ENCODE measurements at places on chromosomes 2 and 18. TPM values are rescaled to one million over a fixed set of nuclear protein-coding genes. Genes with fewer than 3 reads are reported as not detected.
A peak's percentile ranks its signal among the peaks of the same experiment; 100 is the strongest.

DNA sequence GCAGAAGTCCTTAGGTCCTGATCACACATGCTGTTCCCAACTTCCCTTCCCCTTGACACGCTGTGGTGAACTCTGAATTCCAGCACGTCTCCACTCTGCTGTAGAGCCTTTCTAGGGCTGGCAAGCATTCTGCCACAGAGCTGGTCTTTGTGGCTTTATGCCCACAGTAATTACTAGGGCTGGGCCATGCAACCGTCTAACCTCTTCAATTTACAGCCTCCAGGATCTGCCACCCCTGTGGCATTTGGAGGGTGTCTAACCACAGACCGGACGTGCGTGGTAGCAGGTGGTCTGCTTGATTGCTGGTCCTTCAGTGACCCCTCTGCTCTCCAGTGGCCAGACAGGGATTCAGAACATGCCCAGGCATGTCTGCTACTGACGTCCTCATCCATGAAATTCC, 43.1 kb upstream of the TGFA start:
- DNase-seq = no peak

- no peak for DNase-seq
Observed at GRCh38 chr2:98935777-98936352, at the start of gene CRACDL. CRACDL (minus strand) TSS chr2:98936225; CDS start chr2:98846800, 89,425 bp downstream.

DNA sequence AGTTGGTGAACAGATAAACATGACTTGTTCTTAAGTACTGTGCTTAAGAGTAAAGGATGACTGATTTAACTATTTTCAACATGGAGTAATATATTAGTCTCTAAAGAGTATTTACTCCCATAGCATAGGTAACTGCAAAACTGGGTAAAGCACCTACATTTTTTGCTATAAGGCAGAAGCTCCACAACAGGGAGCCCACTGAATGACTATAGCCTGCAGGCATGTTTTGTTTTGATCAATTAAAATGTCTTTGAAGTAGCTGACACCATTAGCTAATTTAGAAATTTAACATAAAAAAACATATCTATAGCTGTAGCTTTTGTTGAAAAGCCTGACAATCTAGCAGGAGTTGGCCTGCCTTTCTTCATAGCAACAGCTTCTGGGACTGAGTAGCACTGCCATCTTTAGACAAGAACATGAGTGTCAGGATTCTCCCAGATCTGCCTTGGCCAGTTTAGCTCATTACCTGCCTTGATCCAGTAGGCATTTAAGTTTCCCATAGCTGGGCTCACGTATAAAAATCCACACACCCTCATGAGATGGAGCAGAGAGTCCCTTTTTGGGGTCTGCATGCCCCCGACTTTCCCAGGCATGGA, 1935.1 kb upstream of the PIK3C3 start:
- DNase-seq = no peak

DNA sequence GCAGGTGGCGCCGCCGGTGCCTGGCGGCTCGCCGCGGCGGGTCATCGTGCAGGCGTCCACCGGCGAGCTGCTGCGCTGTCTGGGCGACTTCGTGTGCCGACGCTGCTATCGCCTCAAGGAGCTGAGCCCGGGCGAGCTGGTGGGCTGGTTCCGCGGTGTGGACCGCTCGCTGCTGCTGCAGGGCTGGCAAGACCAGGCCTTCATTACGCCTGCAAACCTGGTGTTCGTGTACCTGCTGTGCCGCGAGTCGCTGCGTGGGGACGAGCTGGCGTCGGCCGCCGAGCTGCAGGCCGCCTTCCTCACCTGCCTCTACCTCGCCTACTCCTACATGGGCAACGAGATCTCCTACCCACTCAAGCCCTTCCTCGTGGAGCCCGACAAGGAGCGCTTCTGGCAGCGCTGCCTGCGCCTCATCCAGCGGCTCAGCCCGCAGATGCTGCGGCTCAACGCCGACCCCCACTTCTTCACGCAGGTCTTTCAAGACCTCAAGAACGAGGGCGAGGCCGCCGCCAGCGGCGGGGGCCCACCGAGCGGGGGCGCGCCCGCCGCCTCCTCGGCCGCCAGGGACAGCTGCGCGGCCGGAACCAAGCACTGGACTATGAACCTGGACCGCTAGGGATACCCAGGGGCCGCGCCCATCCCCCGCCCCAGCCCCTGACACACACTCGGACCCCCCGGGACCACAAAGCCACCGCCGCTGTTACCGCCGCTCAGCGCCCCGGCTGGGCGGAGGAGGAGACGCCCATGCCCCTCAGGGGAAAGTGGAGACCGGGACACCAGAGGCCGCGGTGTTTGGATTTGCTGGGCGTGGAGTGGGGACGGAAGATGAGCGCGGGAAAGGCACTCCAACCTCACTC, 1.1 kb downstream of the CDK5R2 start:
- DNase-seq = peak; percentile 30

DNA sequence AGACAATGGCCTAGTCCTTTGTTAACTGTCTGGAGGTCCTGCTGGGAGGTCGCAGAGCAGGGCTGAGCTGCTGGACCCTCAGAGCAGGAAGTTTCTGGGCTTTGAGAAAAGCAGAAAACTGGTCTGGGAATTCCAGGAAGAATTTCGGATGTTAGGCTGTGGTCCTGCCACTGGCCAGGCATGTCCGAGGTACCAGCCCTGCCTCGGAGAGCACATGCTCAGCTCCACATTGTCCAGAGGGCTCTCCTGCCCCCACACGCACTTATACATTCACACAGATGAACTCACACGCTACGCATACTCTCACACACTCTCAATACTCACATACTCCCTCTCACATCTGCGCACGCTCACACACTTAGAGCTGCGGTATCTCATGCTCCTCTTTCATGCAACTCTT, 146.1 kb downstream of the NCK2 start:
- DNase-seq = no peak

ARHGEF4 gene
- total RNA-seq = 1.3 TPM

RSAD2 gene
- 1.6 TPM for total RNA-seq

FOXI3 gene
- total RNA-seq = not detected

AGXT gene
- total RNA-seq = 1,805 TPM

DNA sequence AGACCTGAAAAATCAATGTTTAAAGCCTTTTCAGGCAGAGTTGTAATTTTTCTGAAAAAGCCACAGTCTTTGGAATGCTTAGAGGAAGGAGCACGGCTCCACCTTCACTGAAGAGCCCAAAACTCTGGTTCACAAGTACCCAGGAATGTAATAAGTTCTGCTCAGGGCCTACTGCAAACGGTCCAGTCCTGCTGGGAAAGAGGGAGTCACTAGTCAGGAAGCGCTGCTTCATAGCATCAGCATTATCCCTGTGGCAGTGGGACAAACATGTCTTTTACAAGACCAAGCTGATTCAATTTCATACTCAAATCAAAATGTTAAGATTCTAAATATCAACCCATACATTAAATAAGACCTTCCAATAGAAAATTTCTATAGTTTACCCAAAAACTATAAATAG, 152.9 kb upstream of the PGAP1 start:
- DNase-seq = no peak

DNA sequence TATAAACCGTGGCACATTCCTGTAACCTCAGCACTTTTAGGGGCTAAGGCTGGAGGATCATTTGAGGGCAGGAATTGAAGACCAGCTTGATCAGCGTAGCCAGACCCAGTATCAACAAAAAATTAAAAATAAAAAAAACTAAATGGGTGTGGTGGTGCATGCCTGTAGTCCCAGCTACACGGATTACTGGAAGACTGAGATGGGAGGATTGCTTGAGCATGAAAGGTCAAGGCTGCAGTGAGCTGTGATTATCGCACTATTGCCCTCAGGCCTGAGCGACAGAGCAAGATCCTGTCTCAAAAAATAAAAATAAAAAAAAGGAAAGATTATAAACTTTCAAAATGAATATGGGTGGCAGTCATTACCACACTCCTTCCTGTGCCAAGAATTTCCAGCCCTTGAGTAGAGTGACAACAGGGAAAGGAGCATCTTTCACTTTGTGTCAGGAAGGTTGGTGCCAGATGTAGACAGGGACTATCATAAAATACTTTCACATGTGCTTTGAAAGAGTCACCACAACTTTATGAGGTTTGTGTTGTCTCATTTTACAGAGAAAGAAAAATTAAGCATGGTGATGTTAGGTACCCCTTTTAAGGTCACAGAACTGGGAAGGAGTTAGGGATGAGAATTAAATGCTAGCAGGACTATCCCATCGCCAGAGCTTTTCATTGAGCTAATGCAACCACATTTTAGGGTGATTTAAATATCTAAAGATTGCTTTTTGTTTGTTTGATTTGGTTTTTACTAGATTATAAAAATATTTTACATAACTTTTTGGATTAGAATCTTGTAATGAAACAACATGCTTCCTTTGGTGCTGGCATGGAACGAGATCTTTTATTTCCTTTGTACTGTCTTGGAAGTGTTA, 1617.4 kb upstream of the ACVR2A start:
- DNase-seq = no peak

PAX8 gene
- 0.65 TPM for total RNA-seq

DNA sequence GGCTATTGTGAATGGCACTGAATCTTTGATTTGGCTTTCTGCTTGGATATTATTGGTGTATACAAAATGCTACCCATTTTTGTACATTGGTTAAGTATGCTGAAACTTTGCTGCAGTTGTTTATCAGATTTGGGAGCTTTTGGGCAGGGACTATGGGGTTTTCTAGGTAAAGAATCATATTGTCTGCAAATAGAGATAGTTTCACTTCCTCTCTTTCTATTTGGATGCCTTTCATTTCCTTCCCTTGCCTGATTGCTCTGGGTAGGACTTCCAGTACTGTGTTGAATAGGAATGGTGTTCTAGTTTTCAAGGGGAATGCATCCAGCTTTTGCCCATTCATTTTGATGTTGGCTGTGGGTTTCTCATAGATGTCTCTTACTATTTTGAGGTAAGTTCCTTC, 489.1 kb upstream of the LRATD1 start:
- DNase-seq = no peak

SIGLEC15 gene
- 0.20 TPM for total RNA-seq

GRCh38 chr18:49111191-49111988, 160.6 kb upstream of the SMAD7 start:
- DNase-seq = no peak

ALLC gene
- 0.20 TPM for total RNA-seq

DNA sequence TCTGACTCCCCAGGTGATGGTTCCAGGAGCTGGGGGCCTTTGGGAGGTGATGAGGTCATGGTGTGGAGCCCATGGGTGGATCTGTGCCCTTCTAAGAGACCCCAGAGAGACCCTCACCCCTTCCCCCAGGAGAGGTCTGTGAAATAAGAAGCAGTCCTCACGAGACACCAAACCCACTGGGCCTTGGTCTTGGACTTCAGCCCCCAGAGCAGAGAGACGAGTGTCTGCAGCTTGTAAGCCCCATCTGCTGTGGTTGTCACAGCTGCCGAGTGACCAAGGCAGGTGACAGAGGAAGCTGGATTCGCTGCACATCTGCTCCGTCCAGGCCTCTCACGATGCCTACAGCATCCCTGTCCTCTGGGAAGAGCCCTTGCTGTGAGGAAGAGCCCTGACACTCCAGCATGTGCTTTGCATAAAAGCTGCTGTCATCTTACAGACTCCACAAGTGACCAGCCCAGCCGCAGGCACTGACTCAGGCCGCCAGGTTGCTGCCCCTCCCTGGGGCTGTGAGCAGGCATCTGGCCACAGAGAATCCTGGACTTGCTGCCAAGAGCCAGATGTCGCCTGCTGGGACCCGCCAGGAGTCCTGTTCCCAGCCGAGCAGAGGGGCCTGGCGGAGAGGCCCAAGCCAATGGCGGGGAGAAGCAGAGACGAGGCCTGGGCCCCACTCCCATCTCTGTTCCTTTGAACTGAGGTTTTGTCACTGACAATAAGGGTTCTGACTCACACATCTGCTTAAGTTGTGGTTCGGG, 150.8 kb downstream of the PXDN start:
- DNase-seq = no peak

GRCh38 chr2:157414050-157414449, 29.8 kb downstream of the CYTIP start:
- DNase-seq = no peak

DNA sequence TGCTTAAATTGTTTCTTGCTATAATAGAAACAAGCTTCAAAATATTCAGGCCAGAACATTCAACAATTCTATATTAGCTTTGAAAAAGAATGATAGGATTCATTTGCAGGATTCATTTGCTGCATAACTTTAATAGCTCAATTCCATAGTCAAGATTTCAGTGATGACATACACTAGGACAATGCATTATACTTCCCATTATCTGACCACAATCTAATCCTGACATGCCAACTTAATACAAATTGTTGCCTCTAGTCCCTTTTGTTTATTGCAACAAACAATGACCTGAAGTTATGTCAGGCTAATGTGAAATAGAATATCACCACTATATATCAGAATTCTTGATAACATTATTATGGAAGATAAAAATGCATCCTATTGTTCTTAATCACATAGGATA, 169.4 kb downstream of the DNAH7 start:
- DNase-seq = no peak

DNA sequence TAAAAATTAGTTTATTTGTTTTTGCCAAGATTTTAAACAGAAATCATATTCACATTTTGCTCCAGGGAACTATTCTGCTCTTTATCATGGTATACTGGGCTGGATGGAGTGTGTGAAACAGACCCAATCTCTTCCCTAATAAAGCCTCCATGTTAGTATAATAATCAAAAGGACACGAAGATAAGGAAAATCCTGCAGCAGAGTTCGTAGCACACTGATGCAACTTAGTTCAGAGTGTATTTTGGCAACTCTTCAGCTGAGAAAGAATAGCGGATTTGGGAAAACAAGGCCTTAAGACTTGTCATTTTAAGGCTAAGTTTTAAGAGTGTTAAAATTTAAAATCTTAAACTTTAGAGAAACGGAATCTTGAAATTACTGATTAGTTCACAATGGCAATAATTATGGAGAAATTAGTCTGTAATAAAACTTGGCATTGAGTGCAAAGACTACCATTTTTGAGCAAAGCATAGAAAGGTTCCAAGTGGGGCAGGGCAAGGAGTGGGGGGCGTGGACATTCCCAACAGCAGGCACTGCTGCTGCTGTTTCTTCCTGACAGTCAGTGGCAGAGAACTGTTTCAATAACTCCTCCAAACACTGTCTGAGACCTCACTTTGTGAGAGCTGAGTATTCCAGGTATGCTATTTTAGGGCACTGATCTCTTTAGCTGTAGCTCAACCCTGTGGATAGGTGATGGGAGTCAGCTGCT, 225.0 kb downstream of the HRH4 start:
- DNase-seq = no peak

- no peak for DNase-seq
Observed at GRCh38 chr2:74676331-74676730, 22.3 kb downstream of the SEMA4F start.

SYT4 gene
- not detected for total RNA-seq

DNA sequence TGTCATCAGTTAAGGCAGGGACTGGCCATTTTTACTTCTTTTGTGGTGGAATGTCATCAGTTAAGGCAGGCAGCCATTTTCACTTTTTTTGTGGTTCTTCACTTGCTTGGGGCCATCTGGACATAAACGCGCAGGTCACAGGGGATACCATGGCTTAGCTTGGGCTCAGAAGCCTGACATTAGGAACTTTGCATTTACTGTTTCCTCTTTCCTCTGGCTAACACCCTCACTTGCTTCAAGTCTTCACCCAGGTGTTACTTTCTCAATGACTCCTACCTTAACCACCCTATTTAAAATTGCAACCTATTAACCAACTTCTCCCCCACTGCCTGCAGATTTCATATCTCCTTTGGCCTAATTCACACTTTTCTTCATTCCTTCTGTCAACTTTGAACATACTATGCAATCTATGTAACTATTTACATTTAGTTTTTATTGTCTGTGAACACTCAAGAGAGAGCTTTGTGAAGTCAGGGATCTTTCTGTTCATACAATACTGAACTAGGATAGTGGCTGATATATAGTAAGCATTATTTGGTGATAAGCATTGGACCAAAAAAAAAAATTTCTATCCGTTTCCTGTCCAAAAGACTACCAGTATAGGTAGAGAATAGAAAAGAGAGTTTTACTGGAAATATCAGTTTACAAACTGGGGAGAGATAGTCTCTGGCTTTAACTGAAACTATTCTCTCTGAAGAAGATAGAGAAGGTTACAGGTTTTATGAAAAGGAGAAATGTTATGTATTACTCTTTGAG, 600.1 kb upstream of the ZNF804A start:
- DNase-seq = no peak

CFAP65 gene
- total RNA-seq = 0.05 TPM
